Panc1 (cell line): ENCODE measurements at places on chromosomes 12 and 14.
A peak's percentile ranks its signal among the peaks of the same experiment; 100 is the strongest.

DNA sequence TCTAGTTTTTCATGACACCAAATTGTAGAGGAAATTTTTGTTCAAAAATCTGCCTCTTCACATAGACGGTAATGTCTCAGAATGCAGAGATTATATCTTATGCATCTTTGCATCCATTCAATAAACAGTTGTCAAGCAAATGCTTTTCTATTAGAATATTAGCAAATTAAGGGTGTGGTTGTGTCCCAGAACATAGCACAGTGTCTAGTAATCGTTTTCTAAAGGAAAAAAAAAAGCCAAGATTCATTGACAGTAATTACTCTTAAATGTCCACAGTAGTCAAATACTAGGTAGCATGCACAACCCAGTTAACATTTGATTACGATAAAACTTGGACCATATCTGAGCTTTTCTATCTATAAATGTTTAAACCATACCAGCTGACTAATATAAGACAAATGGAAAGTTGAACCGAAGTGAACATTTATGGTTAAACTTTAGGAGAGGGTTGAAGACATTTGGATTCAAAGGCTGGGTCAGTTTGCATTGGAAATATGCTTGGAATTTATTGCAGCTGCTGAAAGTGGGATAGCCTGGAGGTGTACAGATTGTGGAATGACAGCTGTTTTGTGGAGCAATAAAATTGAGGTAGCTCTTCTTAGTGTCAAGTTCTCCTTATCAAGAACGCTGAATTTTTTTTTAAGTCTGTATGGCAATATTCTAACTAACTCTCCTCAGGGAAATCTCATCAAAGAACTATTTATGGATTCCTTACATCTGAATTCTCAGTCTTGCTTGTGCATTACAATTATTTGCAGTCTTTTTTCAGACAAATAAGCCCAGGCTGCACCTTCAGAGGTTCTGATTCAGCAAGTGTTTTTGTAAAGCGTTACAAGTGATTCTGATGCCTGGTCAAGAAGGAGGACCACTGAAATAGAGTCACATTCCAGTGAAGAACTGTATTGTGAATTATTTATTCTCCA, 66.7 kb upstream of the ATP2B1 start:
- no peak for DNase-seq

DNA sequence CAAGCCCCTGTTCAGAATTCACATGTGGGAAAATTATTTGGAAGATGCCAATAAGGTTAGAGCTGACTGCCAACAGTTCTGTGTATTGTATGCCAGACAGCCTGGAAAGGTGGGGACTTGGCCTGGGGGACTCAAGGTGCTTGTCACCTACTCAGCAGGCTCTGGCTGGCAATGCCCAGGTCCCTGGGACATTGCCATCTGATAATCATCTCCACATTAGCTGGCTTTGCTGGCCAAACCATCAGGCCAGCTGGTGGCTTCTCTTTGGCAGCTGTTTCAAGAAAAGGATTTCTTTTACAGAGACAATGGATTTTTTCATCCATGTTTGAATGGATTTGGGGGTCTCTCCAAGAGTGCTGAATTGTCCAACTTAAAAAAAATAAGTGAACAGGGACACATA, 165.2 kb downstream of the BRMS1L start:
- DNase-seq = no peak

DNA sequence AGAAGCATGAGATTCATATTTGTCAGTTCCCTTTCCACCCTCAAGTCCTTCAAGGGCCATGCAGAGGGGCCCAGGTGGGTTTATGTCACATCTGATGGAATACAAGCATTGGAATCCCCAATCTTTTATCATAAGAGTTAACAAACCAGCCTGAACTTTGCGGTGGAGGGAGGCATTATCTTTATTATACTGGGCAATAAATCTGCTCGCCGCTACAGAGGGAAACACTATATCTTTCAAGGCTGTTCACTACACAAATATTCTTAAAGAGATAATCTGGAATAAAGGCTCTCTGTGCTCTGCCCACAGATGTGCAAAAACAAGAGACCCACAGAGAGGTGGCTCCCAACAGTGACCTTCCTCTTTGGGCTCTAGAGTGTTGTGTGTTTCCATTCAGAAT, 153.6 kb upstream of the PLEKHA5 start:
- DNase-seq = no peak

DNA sequence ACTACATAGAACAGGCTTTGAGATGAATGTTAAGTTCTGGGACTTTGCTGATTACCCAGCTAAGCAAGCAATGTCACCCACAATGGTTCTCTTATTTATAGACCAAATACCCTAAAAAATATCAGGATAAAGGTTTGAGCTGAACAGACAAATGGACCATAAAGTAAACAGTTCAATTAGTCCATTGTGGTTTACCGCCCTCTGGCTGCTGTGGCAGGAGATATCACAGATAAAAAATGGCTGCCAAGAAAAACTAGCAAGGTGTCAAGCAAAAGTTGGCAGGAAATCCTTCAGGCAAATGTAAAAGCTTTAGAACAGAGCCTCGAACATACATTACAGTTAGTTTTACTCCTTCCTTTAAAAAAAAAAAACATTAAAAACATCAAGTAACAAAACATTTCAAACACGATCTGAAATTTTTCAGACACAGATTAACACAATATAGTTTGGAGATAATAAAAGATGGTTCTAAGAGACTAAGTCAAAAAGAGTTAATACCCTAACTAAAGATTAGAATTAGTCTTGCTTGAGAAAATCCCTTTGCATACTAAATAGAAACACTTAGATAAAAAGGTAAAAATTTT, 41.3 kb downstream of the MED13L start:
- peak; percentile 32 for DNase-seq

- DNase-seq = no peak
These were observed 59.9 kb downstream of the DDHD1 start for GRCh38 chr14:53093206-53093605.

- DNase-seq = no peak
These were observed 28.2 kb downstream of the ADGRD1 start for GRCh38 chr12:130981911-130982310.

DNA sequence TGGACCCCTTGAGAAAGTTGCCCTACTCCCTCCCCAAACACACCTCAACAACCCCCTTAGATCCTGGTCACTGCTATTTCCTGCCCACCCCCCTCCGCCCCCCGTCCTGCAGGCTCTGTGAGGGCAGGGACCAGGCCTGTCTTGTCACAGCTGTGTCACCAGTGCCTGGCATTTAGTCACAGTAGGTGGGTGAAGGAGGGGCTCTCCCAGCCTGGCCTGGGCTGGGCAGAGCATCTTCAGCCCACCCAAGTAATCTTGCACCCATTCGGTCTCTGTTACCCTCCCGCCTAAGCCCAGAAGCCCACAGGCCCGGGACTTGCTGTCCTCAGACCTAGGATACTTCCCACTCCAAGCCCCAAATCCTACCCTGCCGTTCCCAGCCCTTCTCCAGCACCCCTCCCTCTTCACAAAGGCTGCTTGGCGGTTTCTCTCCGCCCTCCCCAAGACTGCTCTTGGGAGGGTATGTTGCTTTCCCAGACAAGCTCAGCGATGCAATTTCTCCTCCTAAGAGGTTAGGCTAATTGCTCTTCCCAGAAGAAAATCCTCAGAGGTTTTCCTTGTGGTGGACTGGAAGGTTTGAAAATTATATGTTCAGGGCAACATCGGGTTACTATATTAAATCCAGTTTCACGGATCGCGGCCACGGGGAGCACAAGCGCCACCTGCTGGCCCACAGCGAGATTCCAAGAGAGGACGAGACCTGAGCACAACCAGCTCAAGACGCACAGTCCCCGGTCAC, 50.8 kb upstream of the ZFP36L1 start:
- DNase-seq = no peak

- DNase-seq = no peak
These were observed 5.7 kb downstream of the SHMT2 start for GRCh38 chr12:57235017-57235727.

GRCh38 chr12:92175961-92176360, 30.3 kb upstream of the BTG1 start:
- no peak for DNase-seq

DNA sequence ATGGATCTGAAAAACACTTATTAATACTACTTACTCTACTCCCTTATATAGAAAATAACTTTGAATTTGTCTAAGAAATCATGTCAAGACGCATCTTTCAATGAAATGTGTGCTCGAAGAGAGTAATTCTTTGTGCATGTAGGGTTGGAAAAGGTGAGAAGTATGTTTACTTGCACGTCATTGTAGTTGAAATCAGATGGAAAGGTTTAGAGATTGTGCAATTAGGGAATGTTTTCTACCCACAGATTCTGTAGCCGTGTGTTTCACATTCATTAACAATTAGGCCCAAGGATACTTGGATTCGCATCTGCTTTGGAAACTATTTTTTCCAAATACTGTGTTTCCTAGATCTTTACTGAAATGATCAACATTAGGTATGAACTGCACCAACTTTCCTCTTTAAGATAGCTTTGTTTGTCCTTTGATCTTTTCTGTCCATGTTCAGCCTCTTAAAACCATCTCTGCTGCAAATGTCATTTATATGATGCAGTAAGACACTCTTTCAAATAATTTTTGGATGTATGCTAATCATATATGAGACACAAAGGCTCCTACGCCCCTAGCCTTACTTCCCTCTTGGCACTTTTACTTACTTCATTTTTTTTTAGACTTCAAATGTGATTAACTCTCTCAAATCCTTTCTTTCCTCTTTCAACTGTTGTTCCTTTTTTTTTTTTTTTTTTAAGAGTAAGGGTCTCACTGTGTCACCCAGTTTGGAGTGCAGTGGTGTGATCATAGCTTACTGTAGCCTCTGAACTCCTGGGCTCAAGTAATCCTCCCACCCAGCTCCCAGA, 58.0 kb upstream of the PSMA6 start:
- DNase-seq = no peak

GRCh38 chr14:62143245-62143644, 381.0 kb downstream of the SNAPC1 start:
- no peak for DNase-seq

DNA sequence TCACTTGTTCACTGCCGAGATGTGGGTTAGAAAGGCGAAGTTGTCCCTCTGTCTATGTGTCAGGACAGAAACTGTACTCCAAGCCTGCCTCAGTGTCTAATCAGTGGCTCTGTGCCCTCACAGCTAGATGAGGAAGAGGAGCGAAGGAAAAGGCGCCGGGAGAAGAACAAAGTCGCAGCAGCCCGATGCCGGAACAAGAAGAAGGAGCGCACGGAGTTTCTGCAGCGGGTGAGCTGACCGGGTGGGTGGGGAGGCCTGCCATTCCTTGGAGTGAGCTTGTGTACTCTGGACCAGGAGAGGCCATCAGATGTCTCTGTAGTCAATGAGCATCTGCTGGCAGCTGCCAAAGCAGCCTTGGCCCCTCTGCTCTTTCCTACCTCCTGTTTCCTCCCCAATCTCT, 33.5 kb downstream of the JDP2 start:
- DNase-seq = no peak

DNA sequence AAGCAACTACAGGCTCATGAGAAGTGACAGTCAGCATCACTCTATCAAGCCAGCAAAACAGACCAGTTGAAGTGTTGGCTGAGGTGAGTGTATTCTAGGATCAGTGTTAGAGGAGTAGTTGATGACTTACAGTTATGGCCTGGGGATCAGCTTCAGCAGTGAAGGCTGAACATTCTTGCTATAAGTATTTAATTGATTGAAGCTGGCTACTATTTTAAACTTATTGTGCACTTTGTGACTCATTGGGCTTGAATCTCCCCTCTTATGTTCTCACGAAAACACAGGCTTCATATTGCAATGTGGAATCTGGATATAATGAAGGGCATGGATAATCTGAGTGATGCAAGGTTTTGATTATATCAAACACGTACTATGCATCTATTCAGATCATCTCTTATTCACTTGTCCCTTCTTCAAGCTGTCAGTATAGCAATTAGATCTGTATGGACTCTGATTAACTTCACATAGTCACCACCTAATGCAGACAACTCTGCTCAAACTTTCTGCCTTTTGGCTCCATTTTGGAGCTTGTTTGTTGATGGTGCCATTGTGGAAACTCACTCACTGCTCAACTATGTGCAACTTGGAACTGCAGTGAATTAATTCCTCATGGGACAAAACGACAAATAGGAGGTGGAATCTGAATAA, 309.2 kb downstream of the SLC16A7 start:
- DNase-seq = no peak

- DNase-seq = no peak
These were observed 389.0 kb upstream of the RPL10L start for GRCh38 chr14:47040550-47040949.

DNA sequence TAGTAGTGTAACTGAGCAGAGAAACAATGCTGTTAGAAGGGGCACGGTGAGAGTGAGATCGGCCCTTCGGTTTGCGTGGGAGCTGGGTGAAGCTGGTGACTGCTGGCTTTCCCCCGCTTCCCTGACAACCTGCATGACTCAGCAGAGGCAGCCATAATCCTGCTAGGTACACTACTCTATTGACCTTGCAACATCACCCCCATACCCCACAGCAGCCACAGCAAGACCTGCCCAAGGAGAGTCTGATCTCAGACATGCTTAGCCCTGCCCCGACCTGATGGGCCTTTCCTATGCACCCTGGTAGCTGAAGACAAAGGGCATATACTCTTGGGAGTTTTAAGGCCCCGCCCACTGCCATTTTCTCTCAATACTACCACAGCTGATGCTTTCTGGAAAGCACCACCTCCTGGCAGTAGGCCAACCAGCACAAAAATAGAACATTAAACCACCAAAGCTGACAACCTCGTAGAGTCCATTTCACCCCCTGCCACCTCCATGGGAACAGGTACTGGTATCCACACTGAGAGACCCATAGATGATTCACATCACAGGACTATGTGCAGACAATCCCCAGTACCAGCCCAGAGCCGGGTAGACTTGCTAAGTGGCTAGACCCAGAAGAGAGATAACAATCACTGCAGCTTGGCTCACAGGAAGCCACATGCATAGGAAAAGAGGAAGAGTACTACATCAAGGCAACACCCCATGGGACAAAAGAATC, 75.9 kb upstream of the RGS6 start:
- DNase-seq = no peak

- DNase-seq = no peak
These were observed 53.2 kb upstream of the NELL2 start for GRCh38 chr12:44929236-44929885.

GRCh38 chr14:68806526-68807147, 13.8 kb upstream of the ZFP36L1 start:
- DNase-seq = no peak

DNA sequence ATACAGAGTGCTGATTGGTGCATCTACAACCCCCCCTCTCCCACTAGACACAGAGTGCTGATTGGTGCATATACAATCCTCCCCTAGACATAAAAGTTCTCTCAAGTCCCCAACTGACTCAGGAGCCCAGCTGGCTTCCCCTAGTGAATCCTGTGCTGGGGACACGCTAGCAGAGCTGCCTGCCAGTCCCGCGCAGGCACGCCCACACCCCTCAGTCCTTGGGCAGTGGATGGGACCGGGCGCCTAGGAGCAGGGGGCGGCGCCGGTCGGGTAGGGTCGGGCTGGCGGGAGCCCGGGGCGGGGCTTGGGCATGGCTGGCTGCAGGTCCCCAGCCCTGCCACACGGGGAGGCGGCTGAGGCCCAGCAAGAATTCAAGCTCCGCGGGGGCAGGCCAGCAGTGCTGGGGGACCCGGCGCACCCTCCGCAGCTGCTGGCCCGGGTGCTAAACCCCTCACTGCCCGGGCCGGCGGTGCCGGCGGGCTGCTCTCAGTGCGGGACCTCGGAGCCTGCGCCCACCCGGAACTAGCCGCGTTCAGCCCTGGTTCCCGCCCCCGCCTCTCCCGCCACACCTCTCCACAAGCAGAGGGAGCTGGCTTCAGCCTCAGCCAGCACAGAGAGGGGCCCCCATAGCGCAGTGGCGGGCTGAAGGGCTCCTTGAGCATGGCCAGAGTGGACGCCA, 64.3 kb upstream of the DDHD1 start:
- DNase-seq = no peak
